Upper lobe of left lung (tissue), 6 donors: ENCODE measurements at places on chromosomes 11 and 22.

DNA sequence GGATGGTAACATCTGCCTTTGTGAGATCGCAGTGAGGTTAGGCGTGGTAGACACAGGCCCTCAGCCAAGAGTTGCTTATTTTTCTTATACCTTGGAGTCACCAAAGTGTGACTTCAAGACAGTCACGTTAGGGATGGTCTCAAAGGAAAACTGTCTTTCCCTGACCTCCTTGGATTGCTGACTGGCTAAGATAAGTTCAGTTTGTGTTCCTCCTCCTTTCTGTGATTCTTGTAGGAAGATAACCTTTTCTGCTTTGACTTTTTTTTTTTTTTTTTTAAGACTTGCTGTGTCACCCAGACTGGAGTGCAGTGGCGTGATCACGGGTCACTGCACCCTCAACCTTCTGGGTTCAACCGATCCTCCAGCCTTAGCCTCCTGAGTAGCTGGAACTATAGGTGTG lies 23.1 kb downstream of the TAB1 start:
- no peak for DNase-seq

DNA sequence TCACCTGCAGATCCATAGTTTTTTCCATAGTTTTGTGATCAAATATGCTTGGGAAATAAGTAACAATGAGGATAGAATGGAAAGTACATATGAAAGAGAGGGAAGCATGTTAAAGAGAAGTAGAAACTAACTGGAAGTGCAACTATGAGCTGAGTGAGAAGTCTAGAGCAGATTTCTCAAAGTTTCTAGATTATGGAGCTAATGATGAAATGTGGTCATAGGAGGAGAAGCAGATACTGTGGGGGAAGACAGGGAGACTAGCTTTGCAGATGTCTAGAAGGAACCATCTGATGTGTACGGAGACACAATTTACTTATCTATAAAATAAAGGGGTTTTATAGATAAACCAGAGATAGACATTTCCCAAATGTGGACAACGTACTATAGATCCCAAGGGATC lies 37.1 kb downstream of the RELT start:
- no peak for DNase-seq

- no peak for DNase-seq
Measured at GRCh38 chr11:83480251-83480650, 194.1 kb upstream of the CCDC90B start.

DNA sequence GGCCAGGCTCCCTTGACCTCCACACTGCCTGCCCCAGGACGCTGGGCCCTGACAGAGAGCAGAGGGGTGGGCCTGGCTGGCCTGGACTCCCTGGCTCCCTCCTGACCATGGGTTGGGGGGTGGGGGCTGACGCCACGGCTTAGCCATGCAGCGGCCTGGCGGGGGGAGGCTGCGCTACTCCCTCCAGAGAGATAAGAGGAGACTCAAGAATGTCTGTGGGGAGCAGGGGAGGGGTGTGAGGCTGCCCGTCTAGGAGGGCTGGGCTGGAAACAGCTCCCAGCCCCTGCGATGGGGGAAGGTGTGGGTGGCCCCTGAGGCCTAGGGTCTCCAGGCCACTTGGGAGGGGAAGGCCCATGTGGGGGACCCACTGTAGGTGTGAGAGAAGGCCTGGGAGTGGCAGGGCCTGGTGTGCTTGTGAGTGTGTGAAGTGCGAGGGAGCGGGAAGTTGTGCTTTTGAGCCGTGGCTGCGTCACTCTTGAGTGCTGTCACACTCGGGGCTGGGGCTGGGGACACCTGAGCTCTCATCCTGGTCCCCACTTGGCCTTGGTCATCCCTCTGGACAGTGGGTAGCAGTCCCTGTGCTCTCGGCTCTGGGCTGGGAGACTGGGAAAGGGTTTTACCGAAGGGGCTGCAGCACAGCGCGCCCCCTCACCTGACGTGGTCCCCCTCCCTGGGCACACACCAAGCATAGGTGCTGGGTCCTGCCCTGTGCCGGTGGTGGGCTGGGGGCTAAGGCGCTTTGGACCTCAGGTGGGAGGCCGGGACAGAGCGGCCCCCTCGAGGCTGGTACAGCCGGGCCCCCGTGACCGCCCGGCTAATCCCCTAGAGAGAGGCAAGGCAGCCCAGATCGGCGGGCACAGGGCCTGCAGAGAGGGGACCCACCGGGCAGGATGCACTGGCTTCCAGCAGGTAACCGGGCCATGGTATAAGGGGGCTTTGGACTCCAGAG lies 2.4 kb downstream of the MYRF start:
- peak; percentile 32 for DNase-seq

DNA sequence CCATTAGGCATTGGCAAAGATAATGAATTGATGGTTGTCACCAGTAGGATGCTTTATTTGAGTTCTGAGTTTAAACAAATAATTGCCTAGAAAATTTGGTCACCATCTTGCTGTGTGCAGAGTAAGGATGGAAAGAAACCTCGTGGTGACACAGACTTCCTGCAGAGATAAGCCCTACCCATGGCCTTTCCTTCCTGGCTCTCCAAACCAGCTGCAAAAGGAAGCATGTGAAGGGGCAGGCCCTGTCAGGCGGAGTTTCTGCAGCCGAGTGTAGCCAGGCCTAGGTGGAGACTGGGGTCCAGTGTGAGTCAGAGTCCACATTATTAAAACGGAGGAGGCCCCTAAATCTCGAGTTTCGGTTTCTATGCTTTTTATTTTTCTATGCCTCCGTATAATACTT lies 83.1 kb upstream of the ADSL start:
- DNase-seq: no peak

GRCh38 chr11:31651208-31651607 lies 141.6 kb downstream of the ELP4 start:
- DNase-seq: no peak
